Fibroblast of gingiva (primary cell): ENCODE measurements at places on chromosomes 5 and 9.

DNA sequence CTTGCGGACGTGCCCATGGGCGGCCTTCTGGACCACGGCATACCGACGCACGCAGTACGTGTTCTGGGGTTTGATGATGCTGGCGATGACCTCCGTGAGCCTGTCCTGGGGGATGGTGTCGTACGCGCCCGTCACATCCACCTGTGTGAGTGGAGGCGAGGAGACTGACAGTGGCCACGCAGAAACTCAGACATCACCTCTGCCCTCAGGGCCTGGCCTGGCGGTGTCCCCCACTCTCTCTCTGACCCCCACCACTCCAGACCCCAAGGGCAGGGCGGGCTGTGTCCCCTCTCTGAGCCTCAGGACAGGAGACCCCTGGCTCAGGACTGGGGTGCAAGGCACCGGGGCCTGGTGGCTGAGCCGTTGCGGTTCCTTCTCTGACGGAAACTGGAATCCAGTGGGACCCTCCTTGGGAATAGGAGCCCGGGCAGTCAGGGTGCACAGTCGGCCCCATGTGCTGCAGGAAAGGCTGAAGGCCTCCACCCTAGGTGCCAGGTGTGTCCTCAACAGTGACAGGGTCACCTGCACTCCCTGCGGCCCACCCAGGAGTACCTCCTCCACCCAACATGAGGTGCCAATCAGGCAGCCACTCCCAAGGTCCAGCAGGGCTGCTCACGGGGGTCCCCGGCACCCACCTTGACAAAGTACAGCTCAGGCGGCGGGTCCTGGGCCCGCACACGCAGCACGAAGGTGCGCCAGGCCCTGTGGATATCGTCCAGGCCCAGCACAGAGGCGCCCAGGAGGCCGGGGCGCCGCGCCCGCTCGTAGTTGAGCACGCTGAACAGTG, 16.0 kb downstream of the TERT start:
- DNase-seq, result no peak

DNA sequence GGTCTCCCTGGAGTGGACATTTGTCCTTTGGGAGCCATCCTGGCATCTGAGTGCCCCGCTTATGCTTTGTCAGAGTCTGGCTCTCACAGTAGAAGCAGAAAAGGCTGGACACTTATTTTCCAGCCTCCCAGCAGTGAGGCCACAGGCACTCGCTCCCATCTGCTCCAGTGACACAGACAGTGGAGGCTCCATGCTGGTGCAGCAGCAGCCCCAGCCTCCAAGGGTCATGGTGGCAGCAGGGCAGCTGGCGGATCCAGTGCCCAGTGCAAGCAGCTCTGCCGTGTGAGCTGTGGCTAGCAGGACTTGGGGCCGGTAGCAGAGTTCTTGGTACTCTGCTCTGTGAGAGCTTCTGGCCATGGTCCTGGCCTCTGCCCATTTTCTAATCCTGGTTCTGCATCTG, 157.3 kb upstream of the ALDH1B1 start:
- no peak for DNase-seq

GRCh38 chr9:124272979-124273378, 15.2 kb downstream of the NEK6 start:
- no peak for DNase-seq

DNA sequence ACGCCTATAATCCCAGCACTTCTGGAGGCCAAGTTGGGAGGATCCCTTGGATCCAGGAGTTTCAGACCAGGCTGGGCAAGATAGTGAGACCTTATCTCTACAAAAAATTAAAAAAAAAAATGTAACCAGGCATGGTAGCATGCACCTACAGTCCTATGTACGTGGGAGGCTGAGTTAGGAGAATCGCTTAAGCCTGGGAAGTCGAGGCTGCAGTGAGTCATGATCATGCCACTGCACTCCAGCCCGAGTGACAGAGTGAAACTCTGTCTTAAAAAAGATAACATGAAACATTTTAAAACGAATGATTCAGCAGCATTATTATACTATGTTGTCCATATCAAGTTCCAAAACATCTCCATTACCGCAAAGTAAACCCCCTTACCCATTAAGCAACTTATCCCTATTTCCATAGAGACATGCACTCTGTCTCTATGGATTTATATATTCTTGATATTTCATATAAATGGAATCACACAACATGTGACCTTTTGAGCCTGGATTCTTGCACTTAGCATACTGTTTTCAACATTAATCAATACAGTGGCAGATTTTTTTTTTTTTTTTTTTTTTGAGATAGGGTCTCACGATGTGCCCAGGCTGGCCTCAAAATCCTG, 56.9 kb upstream of the MTMR12 start:
- DNase-seq, result no peak

- DNase-seq, result no peak
These were observed 36.5 kb downstream of the CACNA1B start for GRCh38 chr9:137913771-137914767.

DNA sequence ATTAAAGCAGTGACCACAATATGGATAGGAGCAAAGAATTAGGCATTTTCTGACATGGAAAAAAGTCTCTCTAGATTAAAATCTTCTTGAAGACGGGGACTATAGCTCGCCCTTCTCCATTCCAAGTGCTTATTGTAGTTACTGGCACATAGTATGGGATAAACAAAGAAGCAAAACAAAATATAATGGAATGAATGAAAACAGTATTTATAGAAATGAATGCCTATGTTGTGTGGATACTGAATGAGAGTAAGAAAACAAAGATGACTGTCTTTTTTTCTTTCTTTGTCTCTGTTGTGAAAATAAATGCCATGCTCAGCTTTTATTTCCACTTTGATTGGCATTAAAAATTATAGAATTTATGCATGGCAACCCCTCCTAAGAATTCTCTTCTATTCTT, 1414.3 kb upstream of the ACO1 start:
- DNase-seq, result no peak

GRCh38 chr5:171984748-171985419, 21.6 kb downstream of the FBXW11 start:
- peak; percentile 18 for DNase-seq
